ENCODE measurements at places on chromosomes 7 and 10. TPM values are rescaled to one million over a fixed set of nuclear protein-coding genes. Genes with fewer than 3 reads are reported as not detected.

The EPDR1 gene
- 76.3 TPM for total RNA-seq

The GRID2IP gene
- total RNA-seq, result not detected

The PIP gene
- total RNA-seq, result not detected

The CADPS2 gene
- total RNA-seq, result 20.7 TPM

The POLR2J2 gene
- 2.0 TPM for total RNA-seq

The ZC3HAV1L gene
- 4.6 TPM for total RNA-seq

The DKK1 gene
- total RNA-seq, result 57.4 TPM

The HOXA9 gene
- not detected for total RNA-seq

The MTERF1 gene
- total RNA-seq, result 9.1 TPM

The ATP6V0E2 gene
- total RNA-seq, result 6.3 TPM

The OPN1SW gene
- not detected for total RNA-seq

The PSD gene
- 4.8 TPM for total RNA-seq

The CYP3A4 gene
- total RNA-seq, result not detected

The RRP12 gene
- 12.5 TPM for total RNA-seq

The CABCOCO1 gene
- 0.60 TPM for total RNA-seq

The DPYSL4 gene
- 4.9 TPM for total RNA-seq

The MARVELD1 gene
- 15.4 TPM for total RNA-seq

The CTAGE15 gene
- total RNA-seq, result not detected

The SPDYE1 gene
- not detected for total RNA-seq

The OR2A42 gene
- total RNA-seq, result not detected

All from smooth muscle cell of the coronary artery (primary cell).